GM04504 (cell line): ENCODE measurements at places on chromosomes 1 and 21.

- DNase-seq = no peak
These were observed 56.3 kb upstream of the GPR153 start for GRCh38 chr1:6317098-6317760.

- no peak for DNase-seq
These were observed 142.0 kb downstream of the AJAP1 start for GRCh38 chr1:4796161-4797015.

DNA sequence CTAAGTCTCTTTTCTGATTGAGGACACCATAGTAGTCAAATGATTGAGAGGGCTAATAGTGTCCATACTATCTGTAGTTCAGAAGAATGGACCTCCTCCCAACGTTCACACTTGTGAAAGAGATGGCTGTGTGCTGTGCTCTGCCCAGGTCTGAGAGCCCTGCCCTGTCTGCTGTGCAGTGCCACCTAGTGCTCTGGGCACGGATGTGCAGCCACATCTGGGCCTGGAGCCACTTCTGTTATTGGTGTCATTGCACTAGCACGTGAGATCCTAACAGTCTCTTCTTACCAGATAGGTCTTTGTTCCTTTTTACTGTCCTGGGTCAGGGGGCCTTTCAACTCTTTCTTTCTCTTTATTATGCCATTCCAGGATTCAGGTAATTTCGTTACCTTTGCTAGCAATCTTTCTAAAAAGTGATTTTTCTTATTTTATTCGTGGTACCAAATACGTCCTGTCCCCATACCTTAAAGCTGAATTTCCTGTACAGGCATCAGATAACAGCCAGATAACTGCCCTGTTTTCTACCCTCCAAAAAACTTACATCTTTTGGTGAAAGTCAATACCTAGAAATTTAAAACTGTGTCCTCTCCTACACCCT lies 21.7 kb downstream of the INTS3 start:
- DNase-seq = peak; percentile 55

- DNase-seq = peak; percentile 51
These were observed 13.0 kb upstream of the BATF3 start for GRCh38 chr1:212712451-212713303.

GRCh38 chr1:225418059-225418458 lies 9.8 kb downstream of the LBR start:
- no peak for DNase-seq

DNA sequence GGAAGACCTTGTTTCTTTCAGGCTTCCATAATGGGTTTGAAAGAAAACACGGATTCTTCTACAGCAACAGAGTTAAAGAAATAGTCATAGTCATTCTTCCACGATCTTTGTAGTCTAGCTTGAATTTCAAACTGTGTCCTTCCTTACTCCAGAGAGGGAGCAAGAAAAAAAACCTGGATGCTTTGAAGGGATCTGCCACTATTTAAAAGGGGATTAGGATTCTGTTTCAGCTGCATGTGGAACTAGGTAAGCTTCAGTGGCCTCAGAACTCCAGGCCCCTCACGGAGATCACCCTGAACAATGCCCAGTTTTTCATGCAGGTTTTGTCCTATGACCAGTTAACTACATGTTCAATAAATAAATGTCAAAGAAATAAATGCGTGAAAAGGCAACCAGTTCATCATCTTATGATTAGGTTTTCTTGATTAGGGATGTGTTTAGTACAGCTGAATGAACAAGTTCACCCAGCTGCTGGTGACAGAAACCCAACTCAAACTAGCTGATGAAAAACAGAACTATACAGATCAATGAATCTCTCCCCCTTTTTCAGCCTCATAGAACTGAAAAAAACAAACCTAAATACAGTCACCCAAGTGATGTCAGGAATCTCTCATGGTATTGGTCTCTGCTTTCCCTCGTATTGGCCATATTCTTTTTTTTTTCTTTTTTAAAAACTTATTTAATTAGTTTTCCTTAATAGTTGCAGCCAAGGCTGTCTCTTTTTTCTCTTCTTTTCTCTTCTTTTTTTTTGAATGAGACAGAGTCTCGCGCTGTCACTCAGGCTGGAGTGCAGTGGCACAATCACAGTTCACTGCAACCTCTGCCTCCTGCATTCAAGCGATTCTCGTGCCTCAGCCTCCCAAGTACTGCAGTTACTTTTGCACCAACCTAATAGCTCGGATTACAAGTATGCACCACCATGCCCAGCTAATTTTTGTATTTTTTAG lies 14.6 kb upstream of the MPZL1 start:
- no peak for DNase-seq

GRCh38 chr1:1122078-1122811 lies 6.4 kb upstream of the C1orf159 start:
- peak; percentile 42 for DNase-seq

DNA sequence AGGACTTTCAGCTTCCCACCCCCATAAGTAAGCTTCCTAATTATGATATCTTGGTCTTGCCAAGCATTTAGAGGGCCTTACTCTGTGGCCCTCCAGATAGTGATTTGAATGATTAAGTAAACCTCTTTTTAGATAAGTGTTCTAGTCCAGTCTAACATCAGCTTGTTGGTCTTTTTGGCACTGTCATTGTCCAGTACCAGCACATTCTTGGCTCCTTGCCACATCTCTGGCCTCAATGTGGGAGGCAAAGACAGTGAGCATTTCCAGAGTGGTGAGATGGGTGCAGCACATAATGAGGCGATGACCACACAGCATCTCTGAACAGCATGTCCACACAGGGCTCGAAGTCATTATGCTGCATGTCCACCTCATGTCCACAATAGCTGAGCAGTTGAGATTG lies 6.1 kb downstream of the CAPZA1 start:
- DNase-seq = no peak

DNA sequence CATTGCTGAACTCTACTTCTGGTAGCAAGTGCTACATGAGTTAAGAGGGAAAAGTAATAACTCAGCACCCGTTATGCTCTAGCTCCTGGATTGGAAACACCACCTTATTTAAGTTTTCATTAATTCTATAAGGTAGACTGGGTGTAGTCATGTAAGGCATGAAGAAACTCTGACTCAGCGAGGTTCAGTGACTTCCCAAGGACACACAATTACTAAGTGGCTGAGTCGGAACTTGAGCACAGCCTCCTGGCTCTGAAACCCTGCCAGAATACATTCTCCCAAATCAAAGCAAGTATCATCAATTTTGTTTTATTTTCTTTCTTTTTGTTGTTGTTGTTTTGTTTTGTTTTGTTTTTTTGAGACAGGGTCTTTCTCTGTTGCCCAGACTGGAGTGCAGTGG lies 29.1 kb upstream of the SCCPDH start:
- DNase-seq = no peak

GRCh38 chr21:31426235-31426797 lies 82.3 kb upstream of the TIAM1 start:
- no peak for DNase-seq

DNA sequence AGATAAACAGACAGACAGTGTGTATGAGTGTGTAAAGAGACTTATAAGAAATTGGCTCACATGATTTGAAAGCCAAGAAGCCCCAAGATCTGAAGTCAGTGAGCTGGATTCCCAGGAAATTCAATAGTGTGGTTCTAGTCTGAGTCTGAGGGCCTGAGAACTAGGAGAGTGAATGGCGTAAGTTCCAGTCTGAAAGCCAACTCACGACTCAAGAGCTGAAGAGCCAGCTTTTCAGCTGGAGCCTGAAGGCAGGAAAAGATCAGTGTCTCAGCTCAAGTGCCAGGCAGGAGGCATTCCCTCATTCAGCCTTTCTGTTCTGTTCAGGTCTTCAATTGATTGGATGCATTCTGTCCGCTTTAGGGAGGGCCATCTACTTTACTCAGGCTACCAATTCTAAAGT lies 257.2 kb downstream of the PLPP3 start:
- DNase-seq = no peak

- DNase-seq = no peak
These were observed 57.7 kb downstream of the NTNG1 start for GRCh38 chr1:107198561-107198960.

DNA sequence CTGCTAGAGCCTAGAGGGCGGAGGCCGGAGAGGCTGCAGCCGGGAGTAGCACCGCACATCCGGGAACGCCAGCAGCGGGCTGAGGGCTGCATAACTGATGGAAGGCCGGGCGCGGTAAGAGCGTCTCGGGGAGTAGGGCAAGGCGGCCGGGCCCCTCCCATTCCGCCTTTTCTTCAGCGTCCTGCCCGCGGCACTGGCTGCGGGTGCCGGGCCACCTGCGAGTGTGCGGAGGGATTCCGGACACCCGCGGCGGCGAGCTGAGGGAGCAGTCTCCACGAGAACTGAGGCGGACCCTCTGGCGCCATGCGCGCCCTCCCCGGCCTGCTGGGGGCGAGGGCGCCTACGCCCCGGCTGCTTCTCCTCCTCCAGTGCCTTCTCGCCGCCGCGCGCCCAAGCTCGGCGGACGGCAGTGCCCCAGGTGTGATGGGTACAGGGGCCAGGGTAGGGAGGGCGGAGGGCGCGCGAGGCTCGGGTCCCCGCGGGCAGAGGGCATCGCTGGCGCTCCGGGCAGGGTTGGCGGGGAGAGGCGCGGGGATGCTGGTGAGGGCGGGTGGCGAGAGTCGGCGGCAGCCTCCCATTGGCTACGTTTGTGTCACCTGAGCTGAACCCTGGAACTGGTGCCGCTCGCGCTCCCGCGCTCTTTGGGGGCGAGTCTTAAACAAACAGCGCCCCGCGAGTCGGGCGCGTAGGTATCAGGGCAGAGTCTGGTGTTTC lies 334.4 kb downstream of the SRGAP2C start:
- no peak for DNase-seq

DNA sequence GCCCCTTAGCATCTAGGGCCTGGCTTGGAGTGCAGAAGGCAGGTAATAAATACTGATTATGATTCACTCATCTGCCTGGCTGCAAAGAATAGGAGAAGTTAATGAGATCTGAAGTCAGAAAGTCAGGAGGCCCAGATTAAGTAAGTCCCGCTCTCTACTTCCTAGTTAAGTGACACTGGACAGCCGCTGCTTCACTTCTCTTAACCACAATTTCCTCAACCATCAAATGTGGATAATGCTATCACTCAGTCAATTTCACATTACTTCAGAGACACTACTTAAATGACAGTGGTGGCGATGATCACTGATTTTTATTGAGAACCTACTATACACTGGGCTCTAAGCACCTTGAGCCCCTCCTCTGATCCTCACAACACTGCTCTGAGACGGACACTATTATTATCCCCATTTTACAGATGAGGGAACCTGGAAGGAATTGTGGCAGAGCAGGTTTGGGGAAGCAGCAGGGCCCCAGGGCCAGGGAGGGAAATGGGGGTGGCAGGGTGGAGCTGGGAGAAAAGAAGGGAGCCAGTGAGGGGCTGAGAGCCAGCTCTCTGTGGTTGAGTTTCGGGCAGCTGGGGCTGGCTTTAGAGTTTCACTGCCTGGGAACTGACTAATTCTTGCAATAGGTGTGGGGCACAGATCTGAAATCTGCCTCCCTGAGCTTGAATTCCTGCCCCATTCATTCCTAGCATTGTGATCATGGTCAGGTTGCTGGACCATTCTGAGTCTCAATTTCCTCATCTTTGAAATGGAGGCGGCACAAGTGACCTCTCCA lies 2.4 kb upstream of the E2F2 start:
- no peak for DNase-seq

DNA sequence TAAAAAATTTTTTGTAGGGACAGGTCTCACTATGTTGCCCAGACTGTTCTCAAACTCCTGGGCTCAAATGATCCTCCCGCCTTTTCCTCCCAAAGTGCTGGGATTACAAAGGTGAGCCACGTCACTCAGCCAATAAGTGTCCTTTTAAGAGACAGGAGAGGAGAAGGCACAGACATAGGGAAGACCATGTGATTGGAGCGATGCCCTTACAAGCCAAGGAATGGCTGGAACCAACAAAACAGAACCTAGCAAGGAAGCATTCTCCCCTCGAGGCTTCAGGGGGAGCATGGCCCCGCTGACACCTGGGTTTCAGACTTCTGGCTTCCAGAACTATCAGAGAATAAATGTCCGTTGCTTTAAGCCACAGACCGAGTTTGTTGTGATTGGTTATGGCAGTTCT lies 37.0 kb downstream of the NDUFS5 start:
- DNase-seq = no peak

DNA sequence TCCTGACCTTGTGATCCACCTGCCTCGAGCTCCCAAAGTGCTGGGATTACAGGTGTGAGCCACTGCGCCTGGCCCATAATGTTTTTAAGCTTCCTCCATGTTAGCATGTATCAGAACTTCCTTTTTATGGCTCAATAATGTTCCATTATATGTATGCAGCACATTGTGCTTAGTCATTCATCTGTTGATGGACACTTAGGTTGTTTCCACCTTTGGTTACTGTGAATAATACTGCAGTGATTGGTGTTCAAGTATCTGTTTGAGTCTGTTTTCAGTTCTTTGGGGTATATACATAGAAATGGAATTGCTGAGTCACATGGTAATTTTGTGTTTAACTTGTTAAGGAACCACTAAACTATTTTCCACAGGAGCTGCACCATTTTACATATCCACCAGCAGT lies 17.7 kb downstream of the CMPK1 start:
- no peak for DNase-seq

DNA sequence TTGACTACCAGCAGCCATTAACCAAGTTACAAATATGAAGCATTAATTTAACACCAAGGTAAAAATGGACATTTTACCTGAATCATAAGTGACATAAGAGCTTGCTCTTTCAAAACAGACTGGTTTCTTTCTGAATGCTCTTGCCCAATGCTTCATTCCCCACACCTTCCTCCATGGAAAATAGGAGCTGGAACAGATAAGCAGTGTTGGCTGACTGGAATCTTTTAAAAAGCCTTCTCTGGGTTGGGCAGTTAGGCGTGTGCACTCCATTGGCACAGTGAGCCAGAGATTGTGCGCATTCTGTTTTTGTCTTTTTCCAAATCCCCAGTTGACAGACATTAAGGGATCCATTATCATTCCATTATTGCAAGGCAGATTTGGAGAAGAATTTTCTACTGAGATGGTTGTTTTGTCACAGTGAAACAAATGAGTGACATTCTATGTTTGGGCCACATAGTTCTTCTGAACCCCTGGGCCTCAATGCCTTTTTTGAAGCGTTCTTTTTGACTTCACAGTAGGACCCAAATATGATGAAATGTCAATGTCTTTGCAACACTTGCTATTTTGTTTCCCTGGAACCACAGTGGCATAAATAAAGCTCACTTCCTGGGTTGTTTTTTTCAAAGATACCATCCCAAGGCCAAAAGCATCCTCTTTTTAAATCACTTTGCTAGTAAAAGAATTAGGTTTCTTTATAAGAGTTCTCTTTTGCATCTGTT lies 32.3 kb downstream of the LRRC8B start:
- DNase-seq = no peak

DNA sequence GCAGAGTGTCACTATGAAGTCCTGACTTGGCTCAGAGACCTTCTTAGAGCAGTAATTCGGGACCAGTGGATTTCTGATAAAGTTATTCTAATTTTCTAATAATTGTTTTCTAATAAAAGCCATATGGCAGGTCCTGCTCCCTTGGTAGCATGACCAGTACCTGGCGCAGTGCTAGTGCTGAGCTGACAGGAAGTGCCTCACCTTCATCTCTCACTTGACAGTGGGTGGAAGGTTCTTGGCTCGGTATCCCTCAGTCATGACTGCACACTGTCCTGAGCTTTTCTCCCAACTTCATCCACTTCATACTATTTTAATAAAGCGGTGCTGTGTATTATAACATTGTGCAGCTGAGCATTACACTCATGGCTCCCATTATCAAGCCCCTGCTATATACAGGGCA lies 14.1 kb downstream of the VANGL1 start:
- DNase-seq = no peak
